ENCODE measurements at places on chromosomes 13 and 19.

DNA sequence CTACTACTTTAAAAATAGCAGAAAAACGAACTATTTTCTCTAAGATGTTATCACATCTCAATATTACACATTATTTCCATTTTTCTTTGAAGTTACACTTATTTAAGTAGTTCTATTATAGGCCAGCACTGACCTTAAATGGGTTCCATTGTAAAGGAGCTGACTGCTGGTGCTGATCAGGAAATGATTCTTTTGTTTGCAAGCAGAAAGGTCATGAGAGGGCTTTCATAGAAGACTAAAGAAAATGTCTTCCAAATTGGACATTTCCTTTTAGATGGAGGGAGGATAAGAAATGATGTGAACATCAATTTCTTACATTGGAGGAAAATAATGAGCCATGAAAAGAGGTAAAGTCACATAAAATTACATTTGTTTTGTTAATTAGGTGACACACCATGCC, 96.2 kb downstream of the SUCLA2 start:
- DNase-seq, result no peak

DNA sequence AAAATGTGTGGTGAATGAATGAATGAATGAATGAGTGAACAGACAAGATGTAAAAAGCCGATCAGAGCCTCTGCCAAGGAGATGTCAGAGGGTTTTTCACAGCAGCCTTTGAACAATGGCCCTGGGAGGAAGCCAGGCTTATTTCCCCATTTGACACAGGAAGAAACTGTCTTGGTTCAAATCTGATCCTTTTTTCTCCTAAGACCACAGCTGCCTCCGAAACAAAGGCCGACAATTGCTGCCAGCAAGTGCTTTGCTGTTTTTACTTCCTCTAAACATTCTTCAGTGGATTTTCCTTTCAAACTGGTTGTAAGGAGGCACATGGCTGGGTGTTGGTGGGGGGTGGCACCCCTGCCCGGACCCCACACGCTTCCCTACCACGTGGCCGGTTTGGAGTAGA, 44.2 kb upstream of the HOMER3 start:
- DNase-seq, result no peak

- DNase-seq, result no peak
Measured at GRCh38 chr19:6412447-6413091, 12.0 kb downstream of the KHSRP start.

DNA sequence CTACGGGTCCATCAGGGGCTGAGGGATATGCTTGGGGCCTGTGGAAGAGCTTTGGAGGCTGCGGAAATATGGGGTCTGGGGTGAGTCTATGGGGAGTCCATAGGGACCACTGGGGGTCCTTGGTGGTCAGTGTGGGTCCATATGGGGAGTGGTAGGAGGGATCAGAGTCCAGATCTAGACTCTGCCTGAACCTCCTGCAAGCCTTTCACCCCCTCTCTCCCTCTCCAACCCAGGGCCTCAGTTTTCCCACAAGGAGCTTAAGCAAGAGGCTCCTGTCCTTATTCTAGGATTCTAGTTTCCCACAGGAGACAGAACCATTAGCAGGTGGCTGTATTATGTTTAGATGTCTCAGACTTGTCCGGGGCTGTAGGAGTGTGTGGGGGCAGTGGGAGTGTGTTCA, 161.9 kb upstream of the TSHZ3 start:
- no peak for DNase-seq

DNA sequence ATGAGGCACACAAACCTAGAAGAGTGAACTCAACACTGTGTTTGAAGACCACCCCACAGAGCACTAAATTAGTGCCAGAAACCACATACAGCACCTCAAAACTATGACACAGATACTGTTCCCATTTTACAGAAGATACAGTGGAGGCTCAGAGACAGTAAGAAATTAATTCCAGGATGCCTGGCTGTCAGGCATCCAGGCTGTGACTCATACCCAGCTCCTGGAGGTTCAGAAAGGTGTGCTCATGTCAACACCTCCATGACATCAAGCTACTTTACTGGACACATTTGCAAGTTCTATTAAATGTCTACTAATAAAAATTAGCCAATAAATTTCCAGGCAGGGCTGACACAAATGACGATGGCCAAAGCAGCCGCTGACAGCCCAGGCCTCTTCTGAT, 176.3 kb downstream of the ABCC4 start:
- DNase-seq, result no peak

GRCh38 chr19:45186509-45187334, 8.1 kb downstream of the BLOC1S3 start:
- no peak for DNase-seq

All from BJ (cell line).